ENCODE measurements at places on chromosomes 2 and 18.

DNA sequence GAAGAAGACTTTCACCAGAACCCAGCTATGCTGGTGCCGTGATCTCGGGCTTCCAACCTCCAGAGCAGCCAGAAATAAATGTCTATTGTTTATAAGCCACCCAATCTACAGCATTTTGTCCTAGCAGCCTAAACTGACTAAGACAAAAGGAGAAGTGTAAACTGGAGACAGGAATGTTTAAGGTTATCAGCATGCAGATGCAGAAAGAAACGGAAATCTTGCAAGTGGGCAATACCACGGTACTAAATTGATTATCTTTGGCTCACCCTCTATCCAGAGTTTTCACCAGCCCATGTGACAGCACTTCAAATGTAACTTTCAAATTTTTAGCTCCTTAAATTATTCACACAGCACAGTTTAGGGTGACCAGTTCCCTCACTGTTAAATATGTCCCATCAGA, 5.7 kb upstream of the CAPN14 start:
- DNase-seq: no peak

GRCh38 chr2:54895730-54896129, 154.5 kb downstream of the RTN4 start:
- no peak for DNase-seq

- no peak for DNase-seq
Measured at GRCh38 chr2:178848335-178848734, 41.1 kb upstream of the TTN start.

DNA sequence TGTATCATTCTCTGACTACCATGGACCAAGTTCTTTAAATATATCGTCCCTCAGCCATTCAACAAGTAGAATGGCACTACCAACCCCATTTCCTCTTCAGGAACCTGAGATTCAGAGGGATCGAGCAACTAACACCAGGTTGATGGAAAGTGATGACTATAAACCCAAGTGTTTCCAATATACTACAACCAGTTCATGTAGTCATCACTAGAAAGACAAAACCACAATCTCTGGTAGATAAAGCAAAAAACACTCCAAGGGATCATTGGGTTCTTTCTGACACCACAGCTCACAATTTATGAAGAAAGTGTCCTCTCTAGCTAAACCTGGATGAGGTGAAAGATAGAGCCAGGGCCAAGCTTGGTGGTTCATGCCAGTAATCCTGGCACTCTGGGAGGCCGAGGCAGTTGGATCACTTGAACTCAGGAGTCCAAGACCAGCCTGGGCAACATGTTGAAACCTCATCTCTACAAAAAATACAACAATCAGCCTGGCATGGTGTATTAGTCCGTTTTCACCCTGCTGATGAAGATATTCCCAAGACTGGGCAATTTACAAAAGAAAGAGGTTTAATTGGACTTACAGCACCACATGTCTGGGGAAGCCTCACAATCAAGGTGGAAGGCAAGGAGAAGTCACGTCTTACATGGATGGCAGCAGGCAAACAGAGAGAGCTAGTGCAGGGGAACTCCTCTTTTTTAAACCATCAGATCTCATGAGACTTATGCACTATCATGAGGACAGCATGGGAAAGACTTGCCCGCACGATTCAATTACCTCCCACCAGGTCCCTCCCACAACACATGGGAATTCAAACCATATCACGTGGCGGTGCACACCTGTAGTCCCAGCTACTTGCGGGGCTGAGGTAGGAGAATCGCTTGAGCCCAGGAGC, 2.2 kb downstream of the CD226 start:
- DNase-seq: no peak

DNA sequence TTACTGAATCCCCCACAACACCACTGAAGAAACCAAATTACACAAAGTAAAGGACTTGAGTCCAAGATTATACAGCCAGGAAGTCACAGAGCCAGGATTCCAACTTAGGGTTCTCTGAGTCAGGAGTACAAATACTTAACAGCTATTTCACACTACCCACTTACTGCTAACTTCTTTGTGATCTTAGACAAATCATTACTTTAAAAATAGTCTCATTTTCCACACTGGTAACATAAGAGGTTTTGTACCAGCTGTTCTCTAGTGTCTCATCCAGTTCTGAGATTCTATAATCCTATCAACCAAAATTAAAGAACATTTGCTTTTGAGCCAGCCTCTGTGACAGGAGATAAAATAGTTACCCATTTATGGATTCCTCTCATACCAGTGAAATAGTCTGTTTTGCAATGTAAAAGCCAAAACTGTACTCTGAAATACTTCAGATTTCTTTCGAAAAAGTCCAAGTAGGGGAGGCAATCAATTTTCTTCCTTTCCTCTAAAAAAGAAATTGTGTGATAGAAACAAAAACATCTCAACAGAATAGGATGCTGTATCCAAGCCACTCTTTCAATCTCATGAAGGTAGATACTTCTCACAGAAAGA, 157.6 kb downstream of the LRATD1 start:
- no peak for DNase-seq

- no peak for DNase-seq
Measured at GRCh38 chr2:44679990-44680389, 261.5 kb upstream of the SIX3 start.

DNA sequence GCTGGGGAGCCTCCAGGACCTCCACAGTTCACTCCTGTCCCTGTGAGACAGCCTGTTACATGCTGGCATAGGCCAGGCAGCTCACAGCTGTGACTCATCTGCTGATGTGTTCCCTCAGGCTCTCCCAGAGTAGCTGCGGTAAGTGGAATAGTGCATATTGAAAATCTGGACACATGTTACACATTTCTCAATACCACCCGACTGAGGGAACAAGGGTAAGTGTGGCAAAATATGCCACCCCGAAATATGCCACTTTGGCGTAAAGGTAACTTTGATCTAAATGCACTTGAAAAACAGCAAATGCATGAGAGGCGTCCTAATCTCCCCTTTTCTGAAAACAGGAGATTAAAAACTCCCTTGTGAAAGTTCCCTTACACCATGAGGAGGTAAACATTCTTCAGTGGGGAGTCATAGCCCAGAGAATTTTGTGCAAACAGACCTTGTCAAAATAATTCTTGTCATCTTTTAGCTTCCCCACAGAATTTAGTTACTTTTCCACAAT, 557.9 kb downstream of the CCDC85A start:
- no peak for DNase-seq

GRCh38 chr18:7696780-7697179, 129.7 kb downstream of the PTPRM start:
- no peak for DNase-seq

- DNase-seq: no peak
Measured at GRCh38 chr2:64532030-64532429, 7.9 kb downstream of the AFTPH start.

DNA sequence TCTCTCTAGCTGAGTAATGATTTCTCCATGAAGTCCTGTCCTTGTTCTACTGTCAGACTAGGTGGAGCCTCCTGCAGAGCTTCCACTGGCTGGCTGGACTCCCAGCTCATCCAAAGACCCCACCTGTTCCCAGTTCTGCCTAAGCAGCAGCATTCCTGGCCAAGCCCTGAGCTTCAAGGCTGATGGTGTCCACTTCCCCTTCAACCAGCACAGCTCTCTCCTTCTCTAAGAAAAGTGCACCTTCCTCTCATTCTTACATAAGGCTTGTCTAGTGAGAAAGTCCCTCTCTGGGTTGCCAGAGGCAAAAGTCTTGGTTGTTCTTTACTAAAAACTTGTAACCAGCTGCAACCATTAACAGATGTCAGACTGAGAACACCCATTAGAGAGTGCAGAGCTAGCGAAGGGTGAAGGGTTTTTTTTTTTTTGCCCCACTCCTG, 58.9 kb downstream of the CXCR4 start:
- DNase-seq: no peak

DNA sequence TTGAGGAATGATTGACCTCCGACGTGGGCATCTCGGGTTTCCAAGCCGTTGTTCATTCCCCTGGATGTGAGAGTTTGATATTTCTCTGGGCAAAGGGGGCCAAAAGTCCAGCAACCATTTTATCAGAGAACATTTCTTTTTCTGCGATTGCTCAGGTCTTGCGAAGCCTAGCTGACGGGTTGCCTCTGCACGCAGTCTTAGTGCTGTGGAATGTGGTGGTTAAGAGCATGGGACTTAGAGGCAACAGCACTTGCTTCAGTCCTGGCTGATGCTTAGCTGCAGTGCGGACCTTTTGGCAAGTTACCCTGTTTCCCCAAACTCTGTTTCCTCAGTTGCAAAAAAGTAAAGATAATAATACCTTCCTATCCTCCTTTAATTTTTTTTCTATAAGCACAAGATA, 45.0 kb downstream of the FAP start:
- DNase-seq: no peak

GRCh38 chr18:52228166-52228565, 111.8 kb upstream of the DCC start:
- no peak for DNase-seq

DNA sequence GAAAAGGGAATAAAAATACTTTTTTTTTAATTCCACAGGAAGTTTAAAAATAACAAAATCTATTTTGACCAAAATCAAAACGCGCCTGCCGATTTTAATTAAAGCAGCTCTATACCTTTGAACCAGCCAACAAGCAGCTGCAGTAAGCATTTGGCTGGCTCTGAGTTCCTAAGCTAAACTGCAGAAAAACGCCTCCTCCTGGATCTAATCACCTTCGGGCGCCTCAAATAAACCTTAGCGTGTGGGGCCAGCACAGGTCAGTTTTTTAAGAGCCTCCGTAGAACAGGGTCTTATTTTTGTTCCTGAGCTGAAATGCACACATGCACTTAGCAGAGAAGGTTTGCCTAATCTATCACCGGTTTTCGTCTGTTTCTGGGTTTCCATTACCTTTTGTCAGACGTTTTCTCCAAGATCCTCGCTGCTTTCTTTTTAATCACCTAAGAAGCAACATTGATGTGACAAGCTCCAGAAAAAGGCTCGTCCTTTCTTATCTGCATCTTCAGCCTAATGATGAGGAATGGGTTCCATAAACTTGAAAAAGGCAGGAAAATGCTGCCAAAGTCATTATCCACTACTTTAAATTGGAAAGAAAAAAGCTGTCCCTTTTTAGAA, 64.7 kb upstream of the HNRNPA3 start:
- DNase-seq: no peak

DNA sequence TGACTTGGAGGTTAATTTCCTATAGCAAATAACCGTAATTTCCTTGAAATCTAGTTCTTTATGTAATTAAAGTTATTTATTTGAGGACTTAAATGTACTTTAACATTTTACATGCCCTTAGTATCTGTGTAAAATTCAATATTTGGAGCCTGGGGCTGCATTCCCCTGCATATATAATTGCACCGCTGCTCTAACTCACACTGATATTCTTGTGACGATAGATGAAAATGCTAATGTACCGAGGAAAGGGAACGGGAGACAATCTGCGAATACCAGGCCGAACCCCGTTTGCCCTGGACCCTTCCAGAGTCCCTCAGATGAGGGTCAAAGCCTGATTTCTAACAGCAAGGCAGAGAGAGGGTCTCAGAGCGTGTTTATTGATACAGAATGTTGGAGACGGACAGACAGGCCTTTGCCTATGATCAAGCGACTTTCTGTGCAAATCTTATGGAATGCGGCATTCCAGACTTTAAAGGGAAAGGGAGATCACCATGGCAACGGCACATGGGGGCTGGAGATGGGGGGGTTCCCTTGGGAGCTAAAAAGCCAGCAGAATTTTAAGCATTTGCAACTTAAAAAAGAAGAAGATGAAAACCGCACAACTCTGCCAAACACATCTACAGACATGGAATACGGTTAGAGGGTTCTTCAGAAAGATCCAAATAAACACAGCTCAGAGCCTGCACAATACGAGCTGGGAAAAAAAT, 57.6 kb upstream of the TWIST2 start:
- DNase-seq: no peak

GRCh38 chr2:206336861-206337260, 62.4 kb downstream of the ZDBF2 start:
- DNase-seq: no peak

- no peak for DNase-seq
Measured at GRCh38 chr2:184004289-184004947, 593.9 kb upstream of the ZNF804A start.

GRCh38 chr2:174446531-174446930, 40.3 kb downstream of the GPR155 start:
- DNase-seq: no peak

DNA sequence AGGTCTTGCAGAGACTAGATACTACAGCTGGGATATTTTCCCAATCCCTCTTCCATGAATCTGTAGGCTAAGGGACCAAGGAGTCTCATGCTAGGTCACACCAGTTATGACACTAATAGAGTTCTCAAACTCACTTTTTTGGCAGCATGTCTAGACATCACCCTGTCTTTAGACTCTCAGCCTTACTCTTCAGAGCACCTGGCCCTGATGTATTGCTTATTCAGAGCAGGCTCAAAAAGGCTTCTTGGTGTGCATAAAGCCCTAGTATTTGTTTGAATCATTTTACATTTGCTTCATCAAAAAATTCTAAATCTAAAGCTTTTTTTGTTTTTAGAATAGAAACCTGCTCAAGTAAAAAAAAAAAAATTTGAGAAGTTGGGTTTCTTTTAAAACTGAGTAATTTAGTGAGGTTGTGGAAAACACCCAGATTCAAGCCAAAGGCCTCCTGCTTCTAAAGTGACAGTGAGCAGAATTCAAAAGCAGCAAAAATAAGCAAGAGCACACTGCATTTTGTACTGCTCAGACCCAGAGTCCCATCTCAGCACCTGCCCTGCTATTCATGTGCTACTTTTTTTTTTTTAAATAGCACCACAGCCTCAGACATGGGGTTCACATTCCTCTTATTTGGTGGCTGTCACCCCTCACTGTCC, 18.0 kb upstream of the DNAH6 start:
- no peak for DNase-seq

GRCh38 chr18:79766308-79766707, 31.4 kb upstream of the KCNG2 start:
- no peak for DNase-seq

GRCh38 chr2:56770490-56770889, 586.7 kb downstream of the CCDC85A start:
- DNase-seq: no peak

GRCh38 chr2:229191413-229191812, 79.7 kb downstream of the PID1 start:
- no peak for DNase-seq

GRCh38 chr18:31649449-31649848, 34.9 kb downstream of the B4GALT6 start:
- DNase-seq: no peak

- DNase-seq: no peak
Measured at GRCh38 chr2:159758239-159758638, 39.8 kb downstream of the CD302 start.

- DNase-seq: no peak
Measured at GRCh38 chr2:33412920-33413319, 63.5 kb upstream of the RASGRP3 start.

DNA sequence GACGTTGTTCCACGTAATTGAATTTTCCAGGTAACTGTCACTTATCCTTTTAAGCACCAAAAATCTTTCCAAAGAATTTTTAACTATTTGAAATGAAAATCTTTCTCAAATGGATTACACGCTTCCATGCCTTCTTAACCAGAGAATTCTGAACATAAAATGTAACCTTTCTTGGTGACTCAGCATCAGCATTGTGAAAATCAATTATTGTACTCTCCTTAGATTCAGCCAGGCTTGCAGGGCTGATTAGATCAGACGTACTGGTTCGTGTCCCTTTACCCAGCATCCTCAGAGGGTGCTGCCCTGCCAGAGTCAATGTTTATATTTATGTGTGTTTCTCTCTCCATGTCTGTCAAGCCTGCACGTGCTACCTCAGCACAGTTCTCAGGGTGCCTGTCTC, 623.9 kb downstream of the CNTNAP5 start:
- DNase-seq: no peak

GRCh38 chr18:23460285-23461273, 7.5 kb downstream of the RIOK3 start:
- no peak for DNase-seq

Data from NCI-H187 (cell line).